ENCODE measurements at places on chromosomes 5 and 9.

- DNase-seq, result no peak
Measured at GRCh38 chr5:999032-999501, 9.5 kb upstream of the NKD2 start.

GRCh38 chr9:108272349-108272899 lies 583.4 kb downstream of the ACTL7B start:
- no peak for DNase-seq

DNA sequence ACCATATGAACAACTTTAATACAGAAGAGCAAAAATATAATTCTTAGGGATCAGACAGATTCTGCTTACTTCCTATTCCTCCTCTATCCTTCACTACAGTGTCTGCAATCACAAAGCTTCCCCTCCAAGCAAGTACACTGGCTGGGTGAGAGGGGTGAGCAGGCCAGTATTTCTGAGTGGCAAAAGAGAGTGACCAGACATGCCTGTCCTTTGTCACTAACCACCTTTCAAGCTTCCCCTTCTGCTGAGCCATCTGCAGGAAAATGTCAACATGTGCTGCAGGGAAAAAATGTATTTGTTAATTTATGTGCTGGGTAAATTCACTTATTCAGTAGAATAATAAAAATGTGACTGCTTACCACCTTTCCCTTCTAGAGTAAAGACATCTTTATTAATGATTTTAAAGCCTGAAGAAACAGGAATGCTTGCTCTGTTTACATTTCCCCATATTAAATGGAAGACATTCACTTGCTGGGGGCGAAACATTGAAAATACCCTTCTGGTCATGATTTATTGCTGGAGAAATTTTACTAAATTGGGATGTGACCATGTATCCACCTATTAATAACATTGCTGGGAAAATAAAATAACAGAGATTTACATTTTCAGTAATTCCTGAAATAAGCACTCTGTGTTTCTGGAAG lies 84.9 kb downstream of the SPOCK1 start:
- DNase-seq, result no peak

- no peak for DNase-seq
Measured at GRCh38 chr9:8614926-8615440, 815.4 kb upstream of the DMAC1 start.

DNA sequence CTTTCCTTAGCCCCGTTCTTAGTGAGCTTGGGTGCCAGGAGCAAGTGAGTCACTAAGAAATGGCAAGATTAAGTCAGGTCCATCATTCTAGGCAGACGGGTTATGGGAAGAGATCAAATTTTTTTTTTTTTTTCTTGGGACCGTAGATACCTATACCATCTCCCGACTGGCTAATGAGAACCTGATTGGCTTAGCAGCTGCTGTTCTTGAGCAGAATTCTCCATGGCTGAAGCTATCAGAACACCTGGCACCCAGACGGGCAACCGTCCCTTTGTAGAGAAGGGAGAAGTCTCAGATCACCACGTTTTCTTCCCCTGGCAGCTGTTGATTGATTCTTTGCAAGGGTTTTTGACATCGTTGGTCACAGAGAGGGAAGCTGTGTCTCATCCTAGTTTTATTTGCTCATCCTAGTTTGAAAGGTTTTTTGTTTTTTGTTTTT lies 78.6 kb downstream of the AOPEP start:
- no peak for DNase-seq

DNA sequence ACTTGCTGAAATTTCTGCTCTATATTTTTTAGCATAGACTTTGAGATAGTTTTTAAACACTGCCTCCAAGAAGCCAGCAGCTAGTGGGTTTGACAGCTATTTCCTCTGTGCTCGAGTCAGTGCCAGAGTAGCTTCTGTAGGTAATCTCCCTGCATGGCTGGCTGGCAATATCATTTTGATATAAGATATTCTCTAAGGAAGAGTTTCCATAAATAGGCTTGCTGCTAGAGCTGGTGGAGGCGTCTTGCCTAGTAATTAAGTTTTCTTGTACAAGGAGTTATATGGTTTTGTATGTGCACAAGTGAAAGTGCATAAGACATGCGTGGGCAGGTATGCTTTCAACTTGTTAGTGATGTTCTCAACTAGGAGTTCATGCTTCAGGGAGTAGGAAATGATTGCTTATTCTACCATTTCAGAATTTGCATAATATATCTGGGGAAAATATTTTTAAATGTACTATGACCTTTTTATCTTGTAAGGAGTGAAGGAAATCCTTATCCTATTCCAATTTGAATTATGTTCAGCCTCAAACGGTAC lies 74.1 kb upstream of the CCL21 start:
- DNase-seq, result no peak

- no peak for DNase-seq
Measured at GRCh38 chr5:180669661-180670060, 20.3 kb upstream of the FLT4 start.

DNA sequence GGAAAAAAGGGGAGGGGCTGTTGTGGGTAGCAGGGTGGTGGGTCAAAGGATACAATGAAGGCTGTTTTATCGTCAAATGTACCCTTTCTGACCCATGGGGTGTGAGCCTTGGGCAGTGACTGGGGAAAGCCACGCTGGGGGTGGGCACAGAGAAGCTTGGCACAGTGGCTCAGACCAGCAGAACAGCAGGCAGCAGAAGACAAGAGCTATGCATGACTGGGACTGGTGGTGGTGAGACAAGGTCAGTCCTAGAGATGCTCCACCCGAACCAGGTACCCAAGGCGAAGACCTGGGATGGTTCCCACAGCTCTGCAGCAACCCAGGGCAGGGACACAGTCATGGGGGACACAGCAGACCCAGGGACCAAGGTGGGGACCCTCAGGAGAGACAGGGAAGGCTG lies 38.3 kb downstream of the BICD2 start:
- DNase-seq, result no peak

DNA sequence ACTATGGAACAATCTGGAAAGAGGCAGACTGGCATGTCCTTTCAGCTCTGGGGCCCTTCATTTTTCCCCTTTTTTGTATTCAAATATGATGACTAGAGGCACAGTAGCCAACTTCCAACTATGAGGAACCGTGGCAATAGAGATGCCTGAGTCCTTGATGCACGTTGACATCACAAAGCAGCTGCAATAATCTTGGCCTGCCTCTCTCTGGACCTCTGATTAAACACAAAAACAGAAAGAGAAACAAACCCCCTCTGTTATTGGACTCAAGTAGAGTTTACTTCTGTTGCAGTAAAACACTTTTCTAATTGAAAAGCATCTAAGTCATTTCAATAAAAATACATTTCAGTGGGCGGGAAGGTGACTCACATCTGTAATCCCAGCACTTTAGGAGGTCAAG lies 122.2 kb upstream of the GRAMD2B start:
- no peak for DNase-seq

GRCh38 chr5:78639791-78640190 lies 8.8 kb downstream of the LHFPL2 start:
- no peak for DNase-seq

- DNase-seq, result no peak
Measured at GRCh38 chr5:141514330-141515133, 25.7 kb downstream of the PCDHGC5 start.

- DNase-seq, result no peak
Measured at GRCh38 chr9:86580688-86581087, 226.5 kb upstream of the TUT7 start.

DNA sequence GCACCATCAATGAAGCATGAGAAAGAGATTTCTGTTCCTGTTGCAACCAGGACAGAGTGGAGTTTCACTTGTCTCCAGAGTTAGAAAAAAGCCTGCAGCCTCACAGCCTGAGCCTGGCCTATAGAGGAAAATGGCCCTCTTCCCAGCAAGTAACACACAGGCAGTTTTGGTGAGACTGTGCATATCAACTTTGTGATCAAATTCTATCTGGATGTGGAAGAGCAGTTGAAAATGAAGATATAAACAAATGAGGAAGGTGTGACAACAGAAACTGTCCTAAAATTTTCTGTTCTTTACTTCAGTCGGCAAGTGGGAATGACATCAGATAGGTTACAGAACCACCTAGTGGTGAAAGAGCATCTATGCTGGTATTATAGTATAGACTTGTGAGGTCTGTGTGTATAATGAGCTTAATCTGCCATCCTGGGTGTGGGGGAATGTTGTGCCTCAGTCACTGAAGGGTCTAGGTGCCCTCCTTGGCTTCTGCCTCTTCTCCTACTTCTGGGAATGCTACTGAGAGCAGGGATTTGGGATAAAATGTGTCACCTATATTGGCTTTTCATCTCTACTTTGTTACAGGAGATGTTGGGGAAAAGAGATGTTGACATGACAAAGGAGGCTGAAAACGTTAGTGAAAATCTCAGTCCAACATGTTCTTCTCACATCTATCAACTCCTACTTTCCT lies 28.2 kb downstream of the YIPF5 start:
- DNase-seq, result no peak

DNA sequence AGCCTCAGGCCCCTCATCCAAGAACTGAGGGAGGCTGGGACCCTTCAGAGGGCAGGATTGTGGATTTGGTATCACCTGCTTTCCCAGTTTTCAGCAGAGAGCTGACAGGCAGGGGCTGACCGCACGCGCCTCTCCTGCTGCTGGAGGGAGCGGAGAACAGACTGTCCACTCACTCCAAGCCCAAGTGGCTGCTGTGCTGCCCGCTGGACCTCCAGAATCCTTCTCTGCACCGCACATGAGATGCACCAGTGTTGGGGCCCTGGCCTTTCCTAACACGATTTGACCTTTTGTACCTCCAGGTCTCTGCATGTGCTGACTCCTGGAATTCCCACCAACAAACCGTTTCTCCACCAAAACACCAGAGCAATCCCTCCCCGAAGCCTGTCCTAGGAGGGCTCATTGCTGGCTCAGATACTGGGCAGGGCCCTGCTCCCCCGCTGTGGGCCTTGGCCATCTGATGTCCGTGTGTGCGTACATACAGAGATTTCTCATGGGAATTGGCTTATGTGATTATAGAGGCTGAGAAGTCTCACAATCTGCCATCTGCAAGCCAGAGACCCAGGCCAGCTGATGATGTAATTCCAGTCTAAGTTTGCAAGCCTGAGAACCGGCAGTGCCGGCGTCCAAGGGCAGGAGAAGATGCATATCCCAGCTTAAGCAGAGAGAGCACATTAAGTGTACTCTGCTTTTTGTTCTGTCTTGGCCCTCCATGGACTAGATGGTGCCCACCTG lies 141.7 kb downstream of the GADD45G start:
- no peak for DNase-seq

- no peak for DNase-seq
Measured at GRCh38 chr5:144121577-144121976, 48.9 kb downstream of the YIPF5 start.

DNA sequence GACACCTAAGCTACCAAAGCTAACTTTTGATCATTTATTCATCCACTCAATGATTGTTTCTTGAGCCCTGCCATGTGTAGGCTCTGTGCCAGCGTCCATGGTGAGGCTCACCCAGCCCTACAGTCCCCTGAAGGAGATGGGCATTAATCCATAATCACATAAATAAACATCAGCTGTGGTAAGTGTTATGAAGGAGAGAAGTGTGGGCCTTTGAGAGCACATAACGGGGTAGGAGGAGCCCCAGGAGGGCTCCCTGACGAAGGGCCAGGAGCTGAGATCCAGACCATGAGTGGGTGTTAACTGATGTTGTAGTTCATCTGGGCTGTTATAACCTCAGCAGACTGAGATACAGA lies 53.9 kb upstream of the AFAP1L1 start:
- no peak for DNase-seq

GRCh38 chr9:123371228-123371584 lies 15.2 kb downstream of the CRB2 start:
- no peak for DNase-seq

- peak; percentile 19 for DNase-seq
Measured at GRCh38 chr9:19969721-19970120, 180.9 kb upstream of the SLC24A2 start.

DNA sequence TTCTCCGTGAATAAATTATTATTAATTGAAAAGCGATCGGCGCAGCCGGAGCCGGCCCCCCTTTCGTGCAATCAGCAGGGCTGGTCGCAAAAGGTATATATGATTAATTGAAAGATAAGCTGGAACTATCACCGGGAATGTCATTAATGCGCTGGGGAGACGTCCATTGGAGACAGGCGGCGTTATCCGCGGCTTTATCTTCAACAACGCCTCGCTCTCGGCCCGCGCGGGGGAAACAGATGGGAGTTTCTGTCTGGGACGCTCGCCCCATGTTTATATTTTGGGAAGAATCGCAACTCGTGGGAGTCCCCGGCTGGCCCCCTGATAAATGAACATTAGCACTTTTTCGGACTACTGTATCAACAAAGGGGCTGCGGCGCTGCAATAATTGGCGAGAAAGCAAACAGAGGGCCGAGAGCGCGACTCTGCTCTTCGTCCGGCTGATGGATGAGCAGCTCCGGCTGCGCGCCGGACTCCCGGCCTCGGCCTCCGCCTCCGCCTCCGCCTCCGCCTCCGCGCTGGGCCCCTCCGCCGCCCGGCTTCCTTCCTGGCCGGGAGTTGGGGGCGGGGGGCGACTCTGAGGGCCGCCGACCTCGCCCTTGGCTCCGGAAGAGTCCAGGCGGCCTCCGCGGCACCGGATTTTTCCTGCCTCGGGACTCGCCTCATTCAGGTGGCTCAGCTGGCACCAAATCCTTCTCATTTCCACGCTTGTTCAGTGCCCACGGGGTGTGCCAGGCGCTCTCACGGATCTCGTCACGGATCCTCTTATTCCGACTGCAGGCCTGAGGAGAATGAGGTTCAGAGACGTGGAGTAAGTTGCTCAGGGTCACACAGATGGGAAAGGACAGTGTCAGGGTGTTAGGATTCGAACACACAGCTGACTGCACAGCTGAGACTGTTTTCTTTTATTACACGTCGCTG lies 3.6 kb upstream of the NKX2-5 start:
- no peak for DNase-seq

GRCh38 chr9:21688108-21689102 lies 114.0 kb upstream of the MTAP start:
- peak; percentile 47 for DNase-seq

Data from non-pigmented ciliary epithelial cell (primary cell).